Daoy (cell line): ENCODE measurements at places on chromosomes 11 and 22. TPM values are rescaled to one million over a fixed set of nuclear protein-coding genes. Genes with fewer than 3 reads are reported as not detected.

EHF gene
- 0.57 and 1.1 TPM in 2 replicates for total RNA-seq

DNA sequence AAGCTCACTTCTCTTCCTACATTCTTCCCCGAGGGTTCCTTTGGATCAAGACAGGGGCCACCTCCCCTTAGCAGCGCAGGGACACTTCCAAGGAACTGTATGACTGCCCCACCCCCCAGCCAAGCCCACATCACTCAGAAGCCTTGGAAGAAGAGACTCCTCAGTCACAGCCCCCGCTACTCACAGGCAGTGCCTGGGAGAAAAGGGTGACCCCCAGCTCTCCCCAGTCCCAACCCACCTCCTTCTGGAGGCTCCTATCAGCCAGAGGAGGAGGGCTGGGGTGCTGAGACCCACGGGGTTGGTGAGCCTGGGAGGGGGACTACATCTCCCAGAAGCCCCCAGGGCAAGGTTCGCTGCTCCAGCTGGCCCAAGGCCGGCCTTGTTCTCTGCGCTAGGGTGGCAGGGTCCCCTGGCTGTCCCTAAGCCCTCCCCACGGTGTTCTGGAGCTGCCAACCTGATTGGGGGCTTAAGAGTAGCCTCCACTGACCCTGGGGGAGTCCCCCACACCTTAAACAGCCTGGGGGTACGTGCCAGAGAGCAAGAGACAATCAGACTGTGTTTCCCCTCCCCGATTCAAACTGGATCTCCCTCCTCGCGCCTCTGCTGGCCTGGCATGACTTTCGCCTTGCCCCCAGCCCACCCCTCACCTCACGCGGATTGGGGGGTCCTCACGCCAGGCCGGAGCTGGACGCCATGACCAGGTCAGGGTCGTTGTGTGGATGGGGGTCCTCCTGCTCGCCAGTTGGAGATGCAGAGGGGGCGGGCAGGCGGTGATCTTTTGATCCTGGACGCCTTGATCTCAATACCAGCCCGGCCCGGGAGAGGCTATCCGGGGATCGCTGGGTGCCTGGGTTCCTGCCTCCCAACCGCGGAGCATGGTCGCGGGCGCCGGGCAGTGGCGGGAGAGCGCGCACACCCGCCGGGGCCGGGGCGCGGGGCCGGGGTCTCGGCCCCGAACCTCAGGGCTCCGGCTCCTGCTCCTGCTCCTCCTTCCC is 838 bp downstream of the BCL9L start:
- peak; percentile 61 for DNase-seq

- no peak for DNase-seq
Observed at GRCh38 chr11:66056501-66056900, 4.3 kb downstream of the SF3B2 start.

DKK3 gene
- 44.6 and 46.5 TPM in 2 replicates for total RNA-seq

- no peak for DNase-seq
Observed at GRCh38 chr22:29737251-29738117, 17.7 kb downstream of the CABP7 start.

DNA sequence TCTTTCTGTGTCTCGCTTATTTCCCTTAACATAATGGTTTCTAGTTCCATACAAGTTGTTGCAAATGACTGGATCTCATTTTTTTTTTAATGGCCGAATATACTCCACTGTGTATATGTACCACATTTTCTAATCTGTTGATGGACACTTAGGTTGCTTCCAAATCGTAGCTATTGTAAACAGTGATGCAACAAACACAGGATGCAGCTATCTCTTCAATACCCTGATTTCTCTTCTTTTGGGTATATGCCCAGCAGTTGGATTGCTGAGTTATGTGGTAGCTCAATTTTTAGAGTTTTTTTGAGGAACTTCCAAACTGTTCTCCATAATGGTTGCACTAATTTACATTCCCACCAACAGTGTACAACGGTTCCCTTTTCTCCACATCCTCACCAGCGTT is 100.4 kb upstream of the CHORDC1 start:
- no peak for DNase-seq
